ENCODE measurements at places on chromosomes 4 and X.

- DNase-seq = no peak
Measured at GRCh38 chr4:122681568-122681967, 50.9 kb upstream of the BBS12 start.

DNA sequence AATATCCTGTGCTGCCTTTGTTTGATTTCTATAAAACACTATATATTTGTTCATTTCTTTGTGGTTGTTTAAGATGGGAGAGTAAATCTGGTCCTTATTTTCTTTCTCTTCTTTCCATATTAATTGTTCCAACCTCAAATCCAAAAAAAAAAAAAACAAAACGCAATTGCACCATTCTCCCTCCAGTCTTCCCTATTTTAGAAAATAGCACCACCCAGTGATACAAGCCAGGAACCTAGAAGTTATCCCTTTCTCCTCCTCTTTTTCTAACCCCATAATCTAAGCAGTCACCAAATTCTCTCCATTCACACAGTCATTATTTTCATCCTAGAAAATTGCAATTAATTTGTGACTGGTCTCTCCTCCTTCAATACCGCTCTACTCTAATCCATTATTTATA is 107.8 kb downstream of the GABRA3 start:
- no peak for DNase-seq

- no peak for DNase-seq
Measured at GRCh38 chrX:29136904-29137303, 549.7 kb downstream of the IL1RAPL1 start.

DNA sequence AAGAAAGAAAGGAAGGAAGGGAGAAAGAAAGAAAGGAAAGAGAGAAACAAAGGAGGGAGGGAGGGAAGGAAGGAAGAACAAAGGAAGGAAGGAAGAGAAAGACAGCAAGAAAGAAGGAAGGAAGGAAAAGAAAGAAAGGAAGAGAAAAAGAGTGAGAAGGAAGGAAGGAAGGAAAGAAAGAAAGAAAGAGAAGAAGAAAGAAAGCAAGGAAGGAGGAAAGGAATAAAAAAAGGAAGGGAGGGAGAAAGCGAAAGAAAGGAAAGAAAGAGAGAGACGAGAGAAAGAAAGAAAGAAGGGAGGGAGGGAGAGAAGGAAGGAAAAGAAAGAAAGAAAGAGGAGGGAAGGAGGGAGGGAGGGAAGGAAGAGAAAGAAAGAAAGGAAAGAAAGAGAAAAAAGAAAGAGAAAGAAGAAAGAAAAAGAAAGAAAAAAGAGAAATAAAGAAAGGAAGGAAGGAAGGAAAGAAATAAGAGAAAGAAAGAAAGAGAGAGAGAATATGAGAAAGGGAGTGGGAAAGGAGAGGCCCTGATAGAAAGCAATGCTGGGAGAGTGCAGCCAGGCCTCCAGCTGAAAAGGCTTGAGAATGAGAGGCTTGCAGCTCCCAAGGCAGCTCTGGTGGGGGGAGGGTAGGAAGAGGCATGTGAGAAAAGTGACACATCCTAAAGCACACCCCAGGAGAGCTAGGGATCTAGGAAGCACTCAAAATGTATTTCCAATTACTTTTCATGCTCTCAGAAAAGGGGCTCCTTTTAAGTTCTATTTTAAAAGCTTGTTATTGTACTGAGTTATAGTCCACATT is 134.0 kb upstream of the ZIC3 start:
- DNase-seq = no peak

DNA sequence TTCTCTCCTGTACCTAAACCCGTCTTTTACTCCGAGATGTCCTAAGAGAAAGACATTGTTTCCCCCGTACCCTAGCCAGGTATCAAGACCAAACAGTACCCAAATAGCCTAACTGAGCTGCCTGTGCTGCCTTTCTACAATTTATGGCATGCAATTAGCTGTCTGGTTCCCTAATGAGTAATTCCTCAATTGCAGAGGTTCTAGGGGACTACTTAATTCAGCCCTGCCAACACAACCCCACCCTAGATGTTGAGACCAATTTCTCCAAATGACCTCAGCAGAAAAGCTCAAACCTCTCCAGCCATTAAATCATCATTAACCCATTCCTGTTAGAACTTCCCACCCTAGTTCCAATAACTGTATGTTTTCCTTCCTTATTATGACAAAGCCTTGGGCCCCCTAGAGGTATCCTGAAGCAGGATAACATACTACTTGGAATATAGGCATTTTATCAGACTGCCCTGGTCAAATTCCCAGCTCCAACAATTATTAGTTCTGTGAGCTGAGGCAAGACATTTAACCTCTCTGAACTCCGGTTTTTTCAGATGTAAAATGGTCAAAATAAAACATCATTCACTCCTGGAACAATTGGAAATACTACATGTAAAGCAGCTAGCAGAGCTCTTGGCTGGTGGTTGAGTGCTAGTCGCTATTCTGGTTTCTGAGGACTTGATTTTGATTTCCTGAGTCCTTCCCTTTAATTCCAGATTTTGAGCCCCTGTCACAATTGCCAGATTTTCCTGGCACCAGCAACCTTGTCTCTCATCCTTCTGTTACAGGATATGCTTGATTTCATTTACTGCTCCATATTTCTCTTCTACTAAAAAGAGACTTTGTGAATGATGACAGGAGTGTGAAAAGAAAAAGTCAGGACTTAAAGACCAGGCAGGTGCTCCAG is 244.6 kb upstream of the TENM3 start:
- no peak for DNase-seq

GRCh38 chr4:168565130-168565529 is 68.3 kb downstream of the PALLD start:
- no peak for DNase-seq

DNA sequence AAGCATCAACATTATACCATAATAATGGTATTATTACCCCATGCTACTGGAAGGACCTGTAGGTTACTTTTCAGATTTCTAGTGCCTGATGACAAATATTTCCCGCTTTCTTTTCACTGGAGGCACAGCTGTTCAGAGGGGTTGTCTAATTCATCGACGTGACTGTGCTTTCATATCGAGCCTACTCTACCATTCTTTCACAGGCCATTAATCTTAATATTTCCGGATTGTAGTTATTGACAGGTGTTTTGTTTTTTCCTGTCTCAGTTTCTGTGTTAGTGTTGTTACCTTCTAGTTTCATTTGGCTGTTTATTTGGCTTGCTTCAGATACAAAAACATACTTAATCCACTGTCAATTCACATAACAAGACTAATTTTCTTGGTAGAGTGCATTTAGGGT is 330.9 kb downstream of the SPOCK3 start:
- DNase-seq = no peak

GRCh38 chrX:34999702-35000101 is 57.1 kb downstream of the FAM47B start:
- no peak for DNase-seq

DNA sequence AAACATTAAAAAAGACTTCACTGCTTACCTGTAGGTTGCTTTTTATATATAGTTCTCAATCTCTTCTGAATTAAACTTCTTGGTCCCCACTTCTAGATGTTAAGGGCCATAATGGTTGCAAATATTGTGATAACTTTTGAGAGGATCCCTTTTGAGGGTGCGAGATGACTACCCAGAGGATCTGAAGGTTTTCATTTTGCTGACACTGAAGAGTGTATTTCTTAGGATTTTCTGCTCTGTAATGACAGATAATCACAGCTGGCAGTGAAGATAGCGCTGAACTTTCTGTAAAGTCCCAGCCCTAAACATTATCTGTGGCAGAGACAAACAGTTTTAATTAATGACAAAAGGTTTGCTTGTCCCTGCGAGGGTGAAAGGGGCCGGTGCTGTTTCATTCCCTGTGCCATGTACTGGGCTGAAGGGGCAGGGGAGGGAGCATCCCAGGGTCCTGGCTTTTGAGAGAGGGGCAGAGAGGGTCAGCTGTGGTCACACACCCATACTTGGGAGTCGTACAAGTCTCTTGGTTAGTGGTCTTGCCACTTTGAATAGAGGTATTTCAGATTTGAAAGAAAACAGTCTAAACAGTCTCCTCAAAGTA is 22.2 kb downstream of the CLCN4 start:
- DNase-seq = no peak

DNA sequence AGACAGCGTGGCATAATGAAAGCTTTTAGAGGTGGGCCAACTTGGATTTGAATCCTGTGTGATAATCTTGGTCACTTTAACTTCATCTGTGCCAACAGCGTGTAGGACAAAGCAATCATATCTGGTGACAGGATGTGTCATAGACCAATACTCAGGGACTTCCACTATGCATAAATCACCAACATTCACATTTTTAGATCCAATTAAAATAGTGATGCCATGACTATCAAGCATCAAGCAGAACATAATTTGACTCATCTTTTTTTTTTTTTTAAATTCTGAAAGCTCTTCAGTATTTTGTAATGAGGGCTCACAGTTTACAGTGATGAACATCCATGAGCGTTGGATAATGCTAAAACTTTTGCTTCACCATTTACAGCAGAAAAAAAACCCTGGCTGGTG is 27.3 kb upstream of the RAPGEF2 start:
- no peak for DNase-seq
